Sigmoid colon (tissue), 7 donors: ENCODE measurements at places on chromosomes 1 and 21. TPM values are rescaled to one million over a fixed set of nuclear protein-coding genes. Genes with fewer than 3 reads are reported as not detected.

FAM72B gene
- not detected for polyA plus RNA-seq

CDC14A gene
- 4.6 TPM for polyA plus RNA-seq

SZRD1 gene
- polyA plus RNA-seq = 99.6 TPM

UBASH3A gene
- not detected for polyA plus RNA-seq

C1orf210 gene
- polyA plus RNA-seq = 64.3 TPM

CACNA1S gene
- polyA plus RNA-seq = not detected

USH2A gene
- under 0.01 TPM for polyA plus RNA-seq
